ENCODE measurements at places on chromosomes 13 and 19. TPM values are rescaled to one million over a fixed set of nuclear protein-coding genes. Genes with fewer than 3 reads are reported as not detected.

ZIC2 gene
- 17.7 TPM for total RNA-seq

ELOF1 gene
- total RNA-seq, result 89.9 TPM

PSG3 gene
- 0.16 TPM for total RNA-seq

TTYH1 gene
- total RNA-seq, result 0.27 TPM

VSTM1 gene
- 0.57 TPM for total RNA-seq

NKG7 gene
- total RNA-seq, result not detected

CEACAM6 gene
- 30.9 TPM for total RNA-seq

HOOK2 gene
- total RNA-seq, result 11.4 TPM

ZNF45 gene
- total RNA-seq, result 13.0 TPM

GIPC3 gene
- 0.19 TPM for total RNA-seq

ZNF606 gene
- 2.7 TPM for total RNA-seq

OR7A5 gene
- total RNA-seq, result not detected

APLP1 gene
- 88.7 TPM for total RNA-seq

Data from A549 treated with DMSO at 1 μM for 4 hours (cell line).